MG63 (cell line): ENCODE measurements at places on chromosomes 3 and 15. TPM values are rescaled to one million over a fixed set of nuclear protein-coding genes. Genes with fewer than 3 reads are reported as not detected.

Gene REC114
- not detected in 2 replicates for total RNA-seq

DNA sequence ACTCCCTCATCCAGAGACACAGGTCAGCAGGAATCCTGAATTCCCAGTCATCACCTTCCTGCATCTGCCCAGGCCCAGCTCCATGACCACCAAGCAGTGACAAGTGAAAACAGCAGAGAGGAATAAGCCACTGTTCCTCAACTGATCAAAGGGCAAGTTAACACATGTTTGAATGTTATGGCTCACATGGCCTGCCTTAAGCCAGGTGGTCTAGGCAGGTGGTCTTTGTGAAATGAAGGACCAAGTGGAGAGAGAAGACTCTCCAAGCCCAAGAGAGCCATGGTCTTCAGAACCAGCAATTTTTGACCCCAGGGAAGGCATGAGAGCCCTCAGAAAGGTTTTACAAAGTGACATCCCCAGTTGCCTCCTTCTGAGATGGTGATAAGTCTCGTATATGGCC, 161.8 kb downstream of the EPHB1 start:
- DNase-seq = no peak

GRCh38 chr3:4687167-4687566, 194.0 kb downstream of the ITPR1 start:
- no peak for DNase-seq

DNA sequence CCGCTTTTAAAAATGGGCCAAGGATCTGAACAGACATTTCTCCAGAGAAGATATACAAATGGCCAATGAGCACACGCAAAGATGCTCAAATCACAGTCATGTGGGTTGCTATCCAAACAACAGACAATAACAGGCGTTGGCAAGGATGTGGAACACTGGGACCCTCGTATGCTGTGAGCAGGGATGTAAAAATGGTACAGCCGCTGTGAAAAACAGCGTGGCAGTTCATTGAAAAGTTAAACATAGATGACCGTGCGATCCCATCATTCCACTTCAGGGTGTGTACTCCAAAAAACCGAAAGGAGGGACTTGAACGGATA, 6.7 kb upstream of the LRRC15 start:
- no peak for DNase-seq

- DNase-seq = peak; percentile 50
These were observed 30.9 kb downstream of the MGLL start for GRCh38 chr3:127791221-127791913.
